ENCODE measurements at places on chromosomes 2 and 18. TPM values are rescaled to one million over a fixed set of nuclear protein-coding genes. Genes with fewer than 3 reads are reported as not detected.

Gene GALNT5
- total RNA-seq, result 1.9 TPM

Gene FEV
- not detected for total RNA-seq

Gene MORN2
- 22.9 TPM for total RNA-seq

Gene RFX8
- not detected for total RNA-seq

Gene MCEE
- 15.8 TPM for total RNA-seq
